NCI-H1694 (cell line): ENCODE measurements at places on chromosomes 2 and 18.

DNA sequence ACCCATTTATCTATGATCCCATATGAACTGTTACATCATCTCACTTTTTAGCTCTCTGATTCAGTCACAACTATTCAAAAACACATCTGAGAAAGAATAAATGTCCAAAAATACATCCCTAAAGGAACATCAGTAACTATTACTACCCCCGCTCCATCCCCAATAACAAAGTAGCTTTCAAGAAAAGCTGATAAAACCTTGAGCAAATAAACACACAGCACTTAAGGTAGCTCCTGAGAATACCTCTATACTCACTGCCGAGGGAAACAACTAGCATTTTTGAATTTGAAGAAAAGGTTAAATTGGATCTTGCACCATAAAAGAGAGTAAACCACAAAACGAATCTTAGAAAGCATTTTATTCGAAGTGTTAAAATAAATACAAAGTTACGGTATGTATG, 63.4 kb downstream of the PMAIP1 start:
- no peak for DNase-seq

DNA sequence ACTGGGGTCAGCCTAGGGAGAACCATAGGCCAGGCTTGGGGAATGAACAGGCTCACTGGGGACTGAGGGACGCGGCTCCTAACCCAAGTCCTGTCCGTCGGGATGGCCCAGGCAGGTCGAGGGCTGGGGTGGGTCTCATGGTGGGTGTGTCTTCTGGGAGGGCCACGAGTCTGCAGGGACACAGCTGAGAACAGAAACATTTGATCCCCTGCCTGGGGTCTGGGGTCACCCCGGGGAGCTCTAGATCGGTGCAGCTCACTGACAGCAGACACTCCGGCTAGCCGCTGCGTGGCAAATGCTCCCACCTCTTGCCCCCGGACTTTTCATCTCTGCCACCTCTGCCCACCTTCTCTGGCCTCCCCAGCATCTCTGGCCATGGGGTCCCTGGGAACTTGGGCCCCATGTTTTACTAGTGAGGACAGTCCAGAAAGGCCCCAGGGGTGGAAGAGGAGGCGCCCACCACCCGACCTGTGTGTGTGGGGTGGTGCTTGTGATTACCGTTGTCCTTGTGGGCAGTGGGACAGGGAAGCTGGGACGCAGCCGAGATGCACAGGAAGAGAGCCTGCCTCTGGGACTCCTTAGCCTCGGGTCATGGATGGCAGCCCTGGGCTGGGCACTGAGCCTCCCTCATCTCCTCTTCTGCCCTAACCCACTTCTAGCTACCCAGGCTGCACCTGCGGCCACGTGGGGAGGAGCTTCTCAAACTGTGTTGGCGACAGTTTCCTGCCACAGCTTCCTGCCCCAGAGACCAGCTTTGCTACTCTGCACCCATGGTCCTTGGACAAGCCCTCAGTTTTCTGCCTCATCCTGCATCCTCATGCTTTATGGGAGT, 4.9 kb downstream of the ZAP70 start:
- no peak for DNase-seq

DNA sequence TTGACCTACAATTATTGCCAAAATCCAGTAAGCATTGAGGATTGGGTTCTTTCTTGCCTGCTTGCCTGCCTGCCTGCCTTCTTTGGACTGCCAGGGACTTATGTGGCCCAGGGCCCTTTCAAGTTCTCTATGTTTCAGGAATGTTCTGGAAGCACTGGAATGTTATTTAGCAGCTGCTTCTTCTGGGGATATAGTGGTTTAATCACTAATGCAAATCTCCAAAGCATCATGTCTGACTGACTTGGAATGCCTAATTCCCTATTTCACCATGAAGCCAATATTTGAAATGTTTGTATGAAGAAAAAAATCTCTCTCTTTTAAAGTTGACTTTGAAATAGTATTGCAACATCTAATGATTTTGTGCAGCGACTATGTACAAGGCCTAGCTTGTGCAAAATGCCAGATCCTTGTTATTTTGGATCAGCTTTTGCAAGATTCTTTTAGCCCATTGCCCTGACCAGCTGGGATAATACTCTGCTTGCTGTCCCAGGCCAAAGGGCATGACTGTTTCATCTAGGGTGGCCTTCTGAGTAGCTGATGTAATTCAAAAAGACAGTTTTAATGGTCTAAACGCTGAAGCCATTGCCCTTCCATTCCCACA, 204.6 kb downstream of the RND3 start:
- DNase-seq, result no peak

DNA sequence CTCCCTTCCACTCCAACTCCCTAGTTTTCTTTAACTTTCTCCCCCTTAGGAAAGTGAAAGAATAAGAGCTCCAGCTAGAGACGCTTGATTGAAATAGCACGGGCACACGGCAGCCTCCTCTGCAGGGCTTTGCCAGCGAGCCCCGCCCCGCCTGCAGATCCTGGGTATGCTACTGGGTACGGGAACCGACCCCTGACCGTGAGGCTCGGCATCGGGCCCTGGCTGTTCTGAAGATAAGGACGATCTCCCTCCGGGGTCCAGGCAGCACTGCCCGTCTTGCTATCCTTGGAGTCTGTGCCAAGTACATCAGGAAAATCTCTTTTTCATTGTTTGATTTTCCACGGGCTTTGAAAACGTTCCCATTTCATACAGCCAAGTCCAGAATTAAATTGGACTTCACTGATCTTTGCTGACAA, 284.5 kb downstream of the MTX2 start:
- peak; percentile 59 for DNase-seq

GRCh38 chr2:164835302-164835701, 6.3 kb downstream of the COBLL1 start:
- DNase-seq, result no peak

DNA sequence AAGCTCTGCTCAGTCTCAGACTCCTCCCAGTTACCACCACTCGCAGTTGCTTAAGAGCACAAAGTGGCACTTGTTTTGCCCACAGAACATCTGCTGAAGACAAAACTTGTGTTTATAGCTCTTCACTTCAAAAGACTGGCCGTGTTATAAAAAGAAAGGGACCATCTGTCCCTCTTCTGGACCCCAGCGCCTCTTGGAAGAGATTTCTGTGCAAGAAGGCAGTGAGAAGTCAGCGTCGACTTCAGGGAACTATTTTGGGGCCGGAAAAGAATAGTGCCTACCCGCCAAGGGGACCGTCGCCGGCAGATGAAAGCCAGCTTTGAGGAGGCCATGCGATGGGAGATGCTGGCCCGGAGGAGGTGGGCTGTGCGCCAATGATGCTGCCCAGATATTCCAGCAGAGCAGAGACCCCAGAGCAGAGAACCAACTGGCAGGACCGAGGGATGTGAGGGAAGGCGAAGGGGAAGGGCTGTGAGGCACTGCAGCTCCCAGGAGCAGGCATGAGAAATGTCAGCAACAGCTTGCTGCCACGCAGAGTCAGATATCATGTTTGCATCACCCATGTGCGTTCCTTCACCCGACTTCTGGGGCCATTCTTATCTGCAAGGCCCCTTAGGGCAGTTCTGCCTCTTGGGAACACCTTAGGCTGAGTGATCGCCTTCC, 270.9 kb downstream of the ATAD2B start:
- no peak for DNase-seq

- DNase-seq, result peak; percentile 31
These were observed 49.8 kb downstream of the GLS start for GRCh38 chr2:190930411-190930810.
